ENCODE measurements at places on chromosomes 16 and 17.
A peak's percentile ranks its signal among the peaks of the same experiment; 100 is the strongest.

DNA sequence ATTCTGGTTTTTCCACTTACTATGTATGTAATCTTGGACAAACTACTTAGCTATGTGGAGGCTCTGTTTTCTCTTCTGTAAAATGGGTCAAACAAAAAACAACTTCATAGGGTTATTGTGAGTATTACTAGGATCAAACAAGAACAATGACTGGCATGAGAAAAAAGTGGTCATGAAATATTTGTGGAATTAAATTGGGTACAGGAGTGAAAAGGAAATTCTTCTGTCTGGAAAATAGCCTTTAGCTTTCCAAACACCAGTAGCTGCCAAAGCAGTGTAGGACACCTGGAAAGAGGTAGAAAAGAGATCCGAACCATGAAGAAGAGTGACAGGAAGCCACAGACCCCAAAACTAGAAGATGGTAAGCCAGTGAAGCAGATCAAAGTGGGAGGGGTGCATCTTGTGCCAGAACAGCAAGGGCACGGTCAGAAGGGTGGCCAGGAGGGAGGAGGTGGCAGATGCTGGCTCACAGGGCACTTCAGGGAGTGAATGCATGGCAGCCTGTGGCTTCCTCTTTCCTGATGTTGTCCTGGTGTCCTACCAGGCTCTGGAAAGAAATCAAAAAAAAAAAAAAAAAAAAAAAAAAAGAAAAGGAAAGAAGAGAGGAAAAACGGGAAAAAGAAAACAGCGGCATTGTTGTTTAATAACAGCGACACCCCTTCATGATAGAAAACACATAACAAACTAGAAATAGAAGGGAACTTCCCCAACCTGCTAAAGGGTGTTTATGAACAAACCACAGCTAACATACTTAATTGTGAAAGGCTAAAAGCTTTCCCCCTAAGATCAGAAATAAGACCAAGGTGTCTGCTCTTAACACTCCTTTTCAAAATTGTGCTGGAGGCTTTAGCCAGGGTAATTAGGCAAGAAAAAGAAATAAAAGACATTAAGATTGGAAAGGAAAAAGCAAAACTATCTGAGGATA is 67.9 kb downstream of the PCTP start:
- no peak for DNase-seq

DNA sequence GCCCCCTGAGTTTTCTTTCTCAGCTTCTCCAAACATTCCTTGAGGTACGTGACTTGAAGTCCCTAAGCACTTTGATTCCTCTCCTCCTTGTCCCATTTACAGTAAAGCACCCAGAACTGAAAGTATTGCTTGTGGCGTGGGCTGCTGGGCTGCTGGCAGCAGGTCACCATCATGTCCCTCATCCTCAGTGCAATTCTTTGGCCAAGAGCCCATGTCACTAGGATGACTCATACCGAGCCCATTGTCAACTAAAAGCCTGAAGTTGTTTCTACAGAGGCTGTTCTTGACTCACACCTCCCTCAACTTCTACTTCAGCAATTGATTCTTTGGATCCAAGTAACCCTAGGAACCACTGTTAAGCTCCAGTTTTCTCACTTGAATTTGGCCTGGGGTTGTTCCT is 54.3 kb downstream of the KPNA2 start:
- no peak for DNase-seq

DNA sequence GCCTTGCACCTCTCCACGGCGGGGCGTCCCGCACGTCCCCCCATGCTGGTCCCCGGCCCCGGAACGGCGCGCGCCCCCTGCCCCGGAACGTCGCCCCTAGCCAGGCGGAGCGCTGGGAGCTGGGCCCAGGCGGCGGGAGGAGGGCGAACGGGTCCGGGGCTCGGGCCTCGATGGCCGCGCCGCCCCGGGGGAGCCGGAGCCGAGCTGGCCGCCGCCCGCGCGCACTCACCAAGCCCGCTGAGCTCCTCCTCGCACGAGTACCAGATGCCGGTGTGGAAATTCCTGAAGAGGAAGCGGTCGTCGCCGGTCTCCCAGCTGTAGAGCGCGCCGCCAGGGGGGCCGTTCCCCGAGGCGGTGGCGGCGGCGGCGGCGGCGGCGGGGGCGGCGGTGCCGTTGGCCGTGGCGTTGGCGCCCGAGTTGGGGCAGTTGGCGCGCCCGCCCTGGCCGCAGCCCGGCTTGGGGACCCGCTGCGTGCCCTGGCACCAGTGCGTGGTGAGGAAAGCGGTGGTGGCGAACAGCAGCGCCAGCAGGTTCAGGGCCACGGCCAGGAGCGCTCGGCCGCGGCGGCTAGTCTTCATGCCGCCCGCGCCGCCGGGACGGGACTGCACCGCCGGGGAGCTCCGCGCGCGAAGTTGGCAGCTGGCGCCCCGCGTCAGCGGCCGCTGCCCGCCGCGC is 530 bp downstream of the GSG1L start:
- DNase-seq: no peak

DNA sequence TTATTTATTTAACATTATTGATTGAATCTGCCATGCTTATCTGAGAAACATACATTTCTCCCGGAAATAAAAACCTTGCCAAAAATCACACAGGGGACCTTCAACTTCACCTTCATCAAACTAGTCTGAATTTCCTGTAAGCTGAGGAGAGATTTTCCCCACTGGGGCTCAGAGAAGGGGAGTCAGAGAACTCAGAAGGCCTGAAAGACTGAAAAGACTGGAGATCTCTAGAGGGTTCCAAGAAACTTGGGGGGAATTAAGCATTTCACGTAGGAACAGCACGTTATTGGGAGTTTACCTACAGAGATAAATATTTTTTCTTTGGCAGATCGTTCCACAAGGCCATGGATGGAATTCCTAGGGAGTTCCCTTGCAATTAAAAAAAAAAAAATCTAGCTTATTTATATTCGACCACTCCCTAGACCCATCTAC is 528 bp upstream of the NOL11 start:
- no peak for DNase-seq

- DNase-seq: no peak
These were observed 51.1 kb downstream of the ADAMTS18 start for GRCh38 chr16:77383606-77384187.

GRCh38 chr17:83018658-83019193 is 60.7 kb upstream of the METRNL start:
- DNase-seq: no peak

GRCh38 chr17:79850571-79851460 is 11.6 kb upstream of the CBX4 start:
- DNase-seq: no peak

- DNase-seq: no peak
These were observed 1.3 kb downstream of the GNGT2 start for GRCh38 chr17:49209061-49209571.

DNA sequence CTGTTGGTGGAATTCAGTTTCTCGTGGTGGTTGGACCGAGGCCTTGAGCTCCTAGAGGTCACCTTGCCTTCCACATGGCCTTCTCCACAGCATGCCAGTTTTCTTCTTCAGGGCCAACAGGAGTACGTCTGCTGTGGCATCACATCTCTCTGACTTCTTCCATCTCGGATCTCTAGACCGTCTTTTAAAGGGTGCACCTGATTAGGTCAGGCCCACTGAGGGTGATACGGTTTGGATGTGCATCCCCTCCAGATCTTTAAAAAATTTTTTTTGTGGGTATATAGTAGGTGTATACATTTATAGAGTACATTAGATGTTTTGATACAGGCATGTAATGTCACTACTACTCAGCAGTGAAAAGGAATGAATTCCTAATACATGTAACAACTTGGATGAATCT is 58.3 kb upstream of the BRD7 start:
- no peak for DNase-seq

GRCh38 chr16:28872952-28873351 is 5.3 kb upstream of the ATP2A1 start:
- no peak for DNase-seq

DNA sequence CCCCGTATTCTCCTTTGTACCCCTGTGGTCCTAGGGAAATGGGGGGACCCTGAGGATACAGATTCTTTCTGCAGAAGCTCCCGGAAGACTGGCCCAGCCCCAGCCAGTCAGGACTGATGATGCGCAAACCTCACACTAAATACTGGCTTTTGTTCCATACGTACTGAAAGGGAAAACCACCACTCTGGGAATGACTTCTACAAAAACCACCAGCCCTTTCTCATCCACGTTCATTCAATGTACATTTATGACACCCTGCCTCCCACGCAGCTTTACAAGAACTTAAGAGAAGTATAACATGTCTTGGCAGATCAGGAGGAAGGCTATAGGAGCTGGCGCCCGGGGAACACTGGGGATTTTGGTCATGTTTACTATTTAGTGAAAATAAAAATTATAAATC is 70.6 kb downstream of the MARCHF10 start:
- DNase-seq: no peak

DNA sequence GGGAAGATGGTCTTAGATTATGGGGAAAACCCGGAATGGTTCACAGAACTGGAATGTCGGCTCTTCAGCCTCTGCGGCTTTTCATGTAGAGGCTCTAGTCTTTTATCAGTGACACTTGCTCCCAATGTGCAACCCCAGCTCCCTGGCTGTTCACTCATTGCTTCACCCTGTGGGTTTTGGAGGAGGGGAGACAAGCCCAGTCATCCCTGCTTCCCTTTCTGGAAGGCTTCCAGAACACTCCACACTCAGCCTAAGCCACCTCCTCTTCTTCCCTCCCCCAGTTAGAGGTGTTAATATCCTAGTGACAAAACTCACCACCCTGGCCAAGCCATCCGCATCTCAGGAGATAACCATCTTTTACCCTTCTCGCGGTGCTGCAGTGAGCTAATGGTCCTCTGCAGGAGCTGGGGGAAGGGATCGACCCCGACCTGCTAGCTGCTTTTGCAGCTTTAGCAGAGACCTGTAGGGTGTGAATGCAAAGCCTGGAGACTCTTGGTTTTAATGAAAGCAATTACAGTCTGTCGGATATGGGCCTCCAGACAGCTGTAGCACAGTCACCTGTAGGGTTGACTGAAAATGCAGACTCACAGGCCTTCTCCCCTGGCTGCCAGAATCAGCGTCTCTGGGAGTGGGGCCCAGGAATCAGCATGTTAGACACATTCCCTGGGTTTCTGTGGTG is 24.3 kb upstream of the LASP1NB start:
- peak; percentile 21 for DNase-seq

GRCh38 chr16:87722590-87723225 is 43.1 kb downstream of the KLHDC4 start:
- no peak for DNase-seq

GRCh38 chr17:14334276-14334840 is 33.5 kb downstream of the HS3ST3B1 start:
- DNase-seq: no peak

DNA sequence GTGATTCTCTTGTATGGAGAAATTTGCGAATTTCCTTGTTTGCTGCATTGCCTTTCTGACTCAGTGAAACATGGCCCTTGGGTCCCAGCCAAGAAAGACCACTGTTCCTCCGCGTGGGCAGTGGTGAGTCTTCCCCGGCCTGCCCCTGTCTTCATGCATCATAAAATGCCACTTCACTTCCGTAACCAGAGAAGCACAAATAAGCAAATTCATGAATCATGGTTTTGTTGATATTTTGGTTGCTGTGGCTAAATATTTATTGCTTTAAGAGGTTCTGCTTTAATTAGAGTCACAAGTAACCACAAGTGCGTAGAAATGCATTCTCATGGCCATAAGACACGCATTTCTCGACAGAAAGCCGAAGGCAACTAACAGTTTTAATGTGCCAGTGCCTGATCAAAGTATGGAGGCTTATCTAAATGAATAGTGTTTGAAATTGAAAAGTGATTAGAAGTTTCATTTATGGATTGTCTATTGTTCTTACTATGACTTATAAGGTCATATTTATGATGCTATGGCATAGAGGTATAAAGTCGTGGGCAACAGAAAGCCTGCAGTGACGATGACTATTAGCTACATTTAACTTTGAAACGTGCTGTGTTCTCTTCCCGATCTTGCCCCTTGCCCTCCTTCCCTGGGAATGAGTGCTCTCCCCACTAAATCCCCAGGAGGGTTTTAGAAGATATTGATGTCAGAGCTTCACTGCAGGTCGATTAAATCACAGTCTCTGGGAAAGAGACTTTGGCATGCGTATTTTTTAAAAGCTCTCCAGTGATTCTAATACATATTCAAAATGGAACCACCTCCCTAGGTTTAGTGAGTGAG is 76.0 kb downstream of the WIPI1 start:
- no peak for DNase-seq

- no peak for DNase-seq
These were observed 36.0 kb downstream of the NKD1 start for GRCh38 chr16:50584033-50584722.

- no peak for DNase-seq
These were observed 31.3 kb downstream of the METRNL start for GRCh38 chr17:83110735-83111134.

GRCh38 chr16:51166541-51166940 is 15.5 kb upstream of the SALL1 start:
- no peak for DNase-seq

GRCh38 chr16:84464116-84464515 is 40.3 kb downstream of the MEAK7 start:
- no peak for DNase-seq

DNA sequence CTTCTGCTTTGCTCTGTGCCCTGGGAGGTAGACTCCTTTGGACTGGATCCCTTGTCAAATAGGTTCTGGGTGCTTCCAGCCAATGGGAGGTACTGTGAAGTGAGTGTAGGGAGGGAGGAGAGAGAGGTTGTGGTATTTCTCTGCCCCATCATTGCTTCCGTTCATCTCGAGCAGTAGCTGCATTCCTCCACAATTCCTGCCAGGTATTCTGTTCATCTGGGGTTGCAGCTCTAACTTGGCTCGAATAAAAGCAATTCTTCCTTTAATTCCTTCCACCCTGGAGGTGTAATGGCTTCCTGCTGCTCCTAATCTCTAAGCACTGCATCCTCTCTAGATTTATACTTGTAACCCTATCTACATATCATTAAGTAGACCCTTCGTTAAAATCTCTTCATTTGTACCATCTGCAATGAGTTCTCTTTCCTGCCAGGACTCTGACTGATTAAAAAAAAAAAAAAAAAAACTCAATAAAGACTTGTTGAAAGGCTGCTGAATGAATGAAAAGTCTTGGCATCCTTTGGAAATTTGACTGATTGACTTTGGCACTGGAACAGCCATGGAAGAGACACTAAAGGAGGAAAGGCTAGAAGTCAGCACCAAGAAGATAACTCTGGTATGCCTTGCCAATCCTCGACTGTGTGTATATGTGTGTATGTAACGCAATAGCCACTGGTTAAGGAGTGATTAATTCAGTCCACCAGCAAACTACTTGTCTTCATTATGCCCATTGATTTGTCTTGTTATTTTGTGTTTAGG is 616.9 kb upstream of the SOX9 start:
- DNase-seq: no peak

DNA sequence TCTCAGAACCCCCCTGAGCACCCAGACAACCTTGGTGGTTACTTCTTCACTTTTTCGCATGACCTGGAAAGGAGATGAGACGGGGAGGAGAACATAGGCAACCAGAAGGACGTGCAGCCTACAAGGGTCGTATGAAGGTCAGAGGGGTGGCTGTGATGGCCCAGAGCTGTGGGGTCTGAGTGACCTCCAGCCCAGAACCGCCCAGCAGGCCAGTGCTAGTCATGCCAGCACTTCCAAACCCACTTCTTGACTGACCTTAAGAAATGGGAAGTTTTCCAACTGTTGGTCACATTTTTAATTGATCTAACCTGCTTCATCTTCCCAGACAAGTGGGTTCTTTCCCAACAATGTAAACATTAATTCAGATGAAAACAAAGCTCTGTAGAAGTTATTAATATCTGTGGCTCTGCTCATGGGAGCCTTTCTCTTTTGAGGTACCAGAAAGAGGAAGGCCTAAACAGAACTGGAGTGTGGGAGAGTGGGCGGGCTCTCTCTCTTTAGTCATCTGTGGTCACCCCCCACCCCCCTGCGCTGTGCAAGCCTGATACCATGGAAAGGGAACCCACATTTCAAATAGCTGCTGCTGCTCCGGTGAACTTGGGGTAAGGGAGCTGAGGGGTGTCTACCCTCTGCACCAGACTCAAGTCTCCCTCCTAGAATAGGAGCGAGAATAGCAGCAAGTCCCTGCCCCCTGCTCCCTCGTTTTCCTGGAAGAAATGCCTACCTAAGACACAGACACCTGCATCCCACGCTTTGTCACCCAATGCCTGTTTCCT is 101.6 kb downstream of the RAB11FIP4 start:
- no peak for DNase-seq

Measured in stimulated activated CD8-positive, alpha-beta memory T cell treated with anti-CD3 and anti-CD28 coated beads, Interleukin-4, amount 100 ng/mL, for 1 hour (primary cell).